ENCODE measurements at places on chromosomes 13 and 19.

DNA sequence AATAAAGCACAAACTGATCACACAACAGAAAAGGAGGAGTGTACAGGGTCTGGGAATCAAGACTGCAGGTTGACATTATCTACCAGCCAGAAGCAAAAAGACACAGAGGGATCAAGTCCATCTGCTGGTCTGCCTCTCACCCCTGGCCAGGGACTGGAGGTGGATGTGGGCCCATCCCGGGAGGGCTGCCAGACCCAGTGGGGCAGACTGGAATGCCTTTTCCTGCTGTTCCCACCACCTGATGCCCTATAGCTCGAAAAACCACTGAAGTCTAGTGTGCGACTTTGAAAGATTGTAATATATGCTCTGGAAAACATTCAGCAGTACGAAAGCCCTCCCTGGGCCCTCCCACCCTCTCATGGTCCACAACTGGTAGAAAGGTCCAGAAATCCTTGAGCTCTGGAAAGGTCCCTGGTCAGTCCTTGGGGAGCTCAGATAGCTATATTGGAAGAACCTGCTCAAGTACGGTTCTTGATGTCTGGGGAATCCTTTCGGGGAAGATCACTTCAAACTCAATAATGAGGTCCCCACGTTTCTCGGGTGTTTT, 2.6 kb downstream of the DNAJB1 start:
- DNase-seq: no peak

- DNase-seq: no peak
Observed at GRCh38 chr13:31629085-31629780, 110.1 kb upstream of the RXFP2 start.

GRCh38 chr19:34471906-34472700, 9.5 kb upstream of the WTIP start:
- no peak for DNase-seq

DNA sequence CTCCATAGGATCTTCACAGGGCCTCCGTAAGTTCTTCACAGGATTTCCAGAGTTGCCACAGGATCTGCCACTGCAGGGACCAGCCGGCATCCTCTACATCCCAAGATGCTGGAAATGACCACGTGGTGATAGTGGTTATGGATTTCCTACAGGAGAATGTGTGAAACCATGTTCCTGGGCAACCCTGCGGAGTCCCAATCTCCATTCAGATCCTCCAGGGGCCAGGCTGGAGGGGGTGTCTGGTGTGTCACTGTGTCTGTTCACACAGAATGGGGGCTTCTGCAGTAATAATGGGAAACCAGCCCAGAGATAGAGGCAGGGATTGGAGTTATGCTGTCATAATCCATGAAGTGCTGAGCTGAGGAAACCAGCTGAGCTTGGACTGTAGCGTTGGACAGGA, 8.6 kb downstream of the LILRA6 start:
- no peak for DNase-seq

DNA sequence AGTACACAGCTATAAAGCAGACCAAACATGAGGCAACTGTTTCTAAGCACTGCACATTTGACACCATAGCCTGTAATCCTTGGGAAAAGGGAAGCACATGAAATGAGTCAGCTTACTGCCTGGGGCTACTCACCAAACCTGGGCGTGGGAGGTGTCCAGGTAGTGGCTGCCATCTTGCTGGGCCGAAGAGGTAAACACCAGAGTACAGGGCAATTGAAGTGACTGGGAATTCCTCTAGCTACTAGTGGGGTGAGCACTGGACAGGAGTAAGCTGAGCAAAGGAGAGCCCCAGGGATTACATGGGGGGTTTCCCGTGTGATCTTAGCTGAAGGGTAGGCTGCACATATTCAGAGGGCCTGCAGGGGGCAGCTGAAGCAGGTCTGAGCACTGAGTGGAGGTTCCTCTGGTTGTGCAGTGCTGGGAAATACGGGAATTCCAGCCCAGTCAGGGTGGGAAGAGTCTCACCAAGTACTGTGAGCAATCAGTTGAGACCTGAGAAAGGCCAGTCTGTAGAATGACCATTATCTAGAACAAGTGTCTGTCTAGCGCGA, 140.5 kb downstream of the SLC7A1 start:
- no peak for DNase-seq

- no peak for DNase-seq
Observed at GRCh38 chr19:58407658-58408151, 744 bp upstream of the ZNF584 start.

DNA sequence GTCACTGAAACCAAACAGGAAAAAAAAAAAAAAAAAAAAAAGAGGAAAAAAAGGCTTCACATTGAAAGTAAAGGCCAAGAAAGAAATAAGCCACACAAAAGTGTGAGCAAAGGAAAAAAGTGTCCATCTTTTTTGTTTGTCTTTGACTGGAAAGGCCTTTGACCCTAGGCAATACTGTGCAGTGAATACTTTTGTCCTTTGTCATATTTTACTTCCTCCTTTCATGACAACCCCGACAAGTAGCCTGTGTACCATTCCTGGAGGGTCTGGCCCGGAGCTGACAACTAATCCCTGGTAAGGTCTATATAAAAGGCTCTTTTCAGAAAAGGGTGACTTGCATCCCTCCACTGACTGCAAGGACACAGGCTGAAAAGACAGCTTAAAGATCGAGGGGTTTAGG, 12.9 kb upstream of the MICU2 start:
- DNase-seq: no peak

GRCh38 chr13:110455941-110456340, 105.6 kb downstream of the RAB20 start:
- peak; percentile 20 for DNase-seq

GRCh38 chr13:110303644-110304043, 3.3 kb downstream of the COL4A1 start:
- DNase-seq: no peak

DNA sequence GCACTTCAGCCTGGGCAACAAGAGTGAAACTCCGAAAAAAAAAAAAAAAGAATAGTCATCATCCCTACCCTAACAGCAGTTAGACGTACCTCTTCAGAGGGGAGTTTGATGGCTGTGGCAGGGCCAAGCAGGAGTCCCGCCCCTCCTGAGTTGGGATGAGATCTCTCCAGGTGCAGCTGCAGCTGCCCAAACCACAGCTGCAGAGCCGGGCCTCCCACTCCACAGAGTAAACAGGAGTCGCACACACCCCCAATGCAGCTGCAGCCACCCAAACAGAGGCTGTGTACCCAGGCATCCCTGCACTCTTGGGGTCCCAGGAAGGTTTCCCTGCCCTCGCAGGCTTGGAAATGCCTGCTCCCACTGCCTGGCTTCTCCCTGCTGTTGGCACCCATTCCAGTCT, 17.4 kb upstream of the MLLT1 start:
- no peak for DNase-seq

- no peak for DNase-seq
Observed at GRCh38 chr19:7522923-7523667, 671 bp downstream of the MCOLN1 start.

GRCh38 chr19:15562861-15563260, 52.2 kb upstream of the CYP4F8 start:
- DNase-seq: no peak

- peak; percentile 25 for DNase-seq
Observed at GRCh38 chr19:13234518-13234917, 84.3 kb downstream of the IER2 start.

DNA sequence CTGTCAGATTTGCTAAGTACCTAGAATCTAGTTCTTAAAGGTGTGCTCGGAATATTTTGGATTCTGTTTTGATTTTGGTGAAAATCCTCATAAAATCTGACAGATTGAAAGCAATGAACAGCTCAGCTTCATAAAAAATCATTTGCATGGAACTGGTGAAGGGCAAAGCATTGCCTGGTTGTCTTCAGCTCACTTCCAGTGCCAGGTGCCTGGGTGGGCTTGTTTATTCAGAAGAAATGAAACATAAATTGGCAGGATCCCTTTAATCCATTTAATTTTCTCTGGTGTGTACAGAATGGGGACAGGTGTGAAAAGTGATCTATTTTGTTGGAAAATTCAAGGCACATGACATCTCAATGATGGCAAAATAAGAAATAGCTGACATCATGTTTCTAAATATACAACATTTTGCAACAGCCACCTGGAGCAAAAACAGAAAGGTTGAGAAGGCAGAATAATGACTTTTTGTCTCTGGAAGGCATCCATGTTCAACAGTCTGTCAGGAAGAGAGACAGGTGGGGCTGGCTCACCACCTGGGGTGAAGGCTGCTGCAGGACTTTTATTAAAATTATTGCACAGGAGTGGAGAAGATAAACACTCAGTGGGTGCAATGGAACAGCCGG, 52.2 kb downstream of the RFC3 start:
- DNase-seq: no peak

DNA sequence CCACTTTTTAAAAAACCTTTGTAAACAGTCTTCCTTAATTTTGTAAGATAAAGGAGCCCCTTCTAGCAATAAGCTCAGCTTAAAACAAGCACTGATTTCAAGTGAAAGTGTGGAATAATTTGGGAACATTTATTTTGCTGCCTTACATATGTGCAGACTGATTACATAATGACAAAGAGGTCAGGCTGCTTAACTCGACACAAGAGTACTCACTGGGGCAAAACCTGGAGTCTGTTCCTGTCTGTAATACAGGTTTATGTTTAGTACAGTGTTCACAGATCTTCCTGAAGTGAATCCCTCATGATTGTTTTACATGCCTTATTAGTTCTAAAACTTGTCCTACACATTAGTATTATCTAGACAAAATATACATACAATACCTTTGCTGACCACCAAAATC, 609.8 kb downstream of the LMO7 start:
- no peak for DNase-seq

Data from stimulated activated CD8-positive, alpha-beta memory T cell treated with anti-CD3 and anti-CD28 coated beads, Interleukin-15, amount 100 ng/mL, for 1 hour (primary cell).